Endothelial cell of umbilical vein (primary cell): ENCODE measurements at places on chromosomes 7 and 10. TPM values are rescaled to one million over a fixed set of nuclear protein-coding genes. Genes with fewer than 3 reads are reported as not detected.

DNA sequence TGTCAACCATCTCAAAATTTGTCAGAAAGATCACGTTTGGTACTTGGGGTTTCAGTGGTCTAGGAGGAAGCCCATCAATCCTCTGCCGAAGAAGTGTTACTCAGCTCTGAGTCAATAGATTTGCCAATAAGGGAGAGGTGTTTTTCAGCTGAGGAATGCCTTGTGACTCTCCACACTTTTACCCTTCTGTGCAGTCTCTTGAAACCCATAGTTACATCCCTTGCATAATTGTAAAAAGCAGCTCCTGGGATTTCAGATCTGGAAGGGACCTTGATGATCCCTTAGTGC is 47.5 kb downstream of the INSYN2A start:
- H3K4me1 ChIP-seq = peaks cover 28% of the 10 kb centered on the region
- H3K36me3 ChIP-seq = no peaks in the 10 kb centered on the region
- peak overlapping the region; percentile 95 for H3K27ac ChIP-seq
- no peak overlapping the region for H3K4me3 ChIP-seq
- no peak for DNase-seq

- peaks cover 15% of the 10 kb centered on the region for H3K4me1 ChIP-seq
- H3K27ac ChIP-seq = no peak overlapping the region
- peak; percentile 31 for DNase-seq
- H3K36me3 ChIP-seq = no peaks in the 10 kb centered on the region
- H3K4me3 ChIP-seq = no peak overlapping the region
Observed at GRCh38 chr10:36181426-36182178, 539.5 kb upstream of the FZD8 start.

DNA sequence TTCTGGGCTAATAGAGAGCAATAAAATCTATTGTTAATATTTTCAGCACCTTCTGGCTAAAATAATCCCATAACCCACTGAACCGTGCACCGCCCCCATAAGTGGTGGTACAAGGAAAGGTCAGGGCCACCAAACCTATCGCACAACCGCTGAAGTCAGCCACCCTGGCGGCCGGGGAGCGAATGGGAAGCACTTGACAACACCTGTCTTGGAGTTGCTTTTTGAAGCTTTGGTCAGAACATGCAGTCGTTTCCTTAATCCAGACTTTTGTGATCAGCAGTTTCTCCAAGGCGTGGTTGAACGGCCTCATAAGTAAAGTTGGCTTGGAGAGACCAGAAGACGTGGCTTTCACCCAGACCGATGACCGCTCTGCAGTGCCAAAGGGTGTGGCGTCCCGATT is 97.4 kb downstream of the DNAJB6 start:
- no peak for DNase-seq
- no peaks in the 10 kb centered on the region for H3K27me3 ChIP-seq
- no peaks in the 10 kb centered on the region for H3K36me3 ChIP-seq
- H3K4me1 ChIP-seq = peaks cover 2% of the 10 kb centered on the region

Gene GRM3
- total RNA-seq = not detected in 2 replicates
